ENCODE measurements at places on chromosomes 1 and 21. TPM values are rescaled to one million over a fixed set of nuclear protein-coding genes. Genes with fewer than 3 reads are reported as not detected.

DNA sequence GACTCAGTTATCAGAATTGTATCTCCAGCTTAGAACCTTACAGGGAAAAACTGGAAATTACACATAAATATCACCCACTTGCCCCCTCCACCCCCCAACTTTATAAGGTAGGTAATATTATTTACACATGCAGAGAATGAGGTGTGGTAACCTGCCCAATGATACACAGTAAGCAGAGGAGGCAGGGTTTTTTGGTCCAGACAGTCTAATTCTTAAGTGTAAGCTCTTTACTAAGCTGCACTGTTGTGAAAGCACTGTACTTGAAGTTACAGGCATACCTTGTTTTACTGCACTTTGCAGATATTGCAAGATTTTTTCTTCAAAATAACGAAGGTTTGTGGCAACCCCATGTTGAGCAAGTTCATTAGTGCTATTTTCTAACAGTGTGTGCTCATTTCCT is 24.8 kb upstream of the MYOCOS start:
- DNase-seq, result no peak

- DNase-seq, result no peak
Observed at GRCh38 chr1:38043036-38043747, 3.4 kb downstream of the POU3F1 start.

DNA sequence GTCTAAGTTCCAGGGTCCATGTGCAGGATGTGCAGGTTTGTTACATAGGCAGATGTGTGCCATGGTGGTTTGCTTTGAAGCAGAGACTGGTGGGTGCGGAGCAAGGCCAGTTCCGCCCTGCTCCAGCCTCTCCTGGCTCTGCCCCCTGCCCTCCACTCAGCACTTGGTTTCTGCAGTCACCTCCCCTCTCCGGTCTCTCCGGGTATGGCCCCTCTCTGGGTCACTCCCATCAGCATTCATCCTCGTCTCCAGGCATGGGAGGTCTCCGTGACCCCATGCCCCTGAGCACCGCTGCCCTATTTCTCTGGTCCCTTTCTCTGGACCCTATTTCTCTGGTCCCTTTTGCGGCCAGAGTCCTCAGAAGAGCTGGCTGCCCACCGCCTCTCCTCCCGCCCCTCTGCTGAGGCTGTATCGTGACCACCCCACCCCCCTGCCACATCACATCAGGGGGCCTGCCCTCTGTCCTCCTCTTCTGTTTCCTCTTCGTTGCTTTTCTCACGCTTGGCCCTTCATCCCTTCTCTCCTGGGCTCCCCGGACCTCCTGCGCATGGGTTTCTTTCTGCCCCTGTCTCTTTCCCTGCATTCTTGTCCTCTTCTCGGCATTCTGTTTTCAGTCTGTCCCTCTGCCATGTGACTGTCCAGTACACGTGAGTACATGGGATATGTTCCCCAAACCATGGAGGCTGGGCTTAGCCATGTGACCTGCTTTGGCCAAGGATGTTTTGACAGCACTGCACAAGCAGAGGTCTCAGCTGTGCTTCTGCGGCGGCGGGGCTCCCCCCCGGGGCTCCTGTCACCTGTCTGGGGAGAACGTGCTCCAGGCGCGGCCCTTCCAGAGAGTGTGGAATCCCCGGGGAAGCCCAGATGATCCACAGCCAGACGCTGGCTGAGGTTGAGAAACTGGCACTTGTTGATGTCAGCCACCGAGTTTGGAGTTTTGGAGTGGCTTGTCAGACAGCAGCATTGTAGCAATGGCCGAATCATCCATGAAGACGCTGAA is 54.4 kb upstream of the C1orf174 start:
- DNase-seq, result no peak

GRCh38 chr1:3031401-3032221 is 10.3 kb downstream of the ACTRT2 start:
- no peak for DNase-seq

GRCh38 chr1:51072043-51072439 is 30.0 kb upstream of the C1orf185 start:
- no peak for DNase-seq

DNA sequence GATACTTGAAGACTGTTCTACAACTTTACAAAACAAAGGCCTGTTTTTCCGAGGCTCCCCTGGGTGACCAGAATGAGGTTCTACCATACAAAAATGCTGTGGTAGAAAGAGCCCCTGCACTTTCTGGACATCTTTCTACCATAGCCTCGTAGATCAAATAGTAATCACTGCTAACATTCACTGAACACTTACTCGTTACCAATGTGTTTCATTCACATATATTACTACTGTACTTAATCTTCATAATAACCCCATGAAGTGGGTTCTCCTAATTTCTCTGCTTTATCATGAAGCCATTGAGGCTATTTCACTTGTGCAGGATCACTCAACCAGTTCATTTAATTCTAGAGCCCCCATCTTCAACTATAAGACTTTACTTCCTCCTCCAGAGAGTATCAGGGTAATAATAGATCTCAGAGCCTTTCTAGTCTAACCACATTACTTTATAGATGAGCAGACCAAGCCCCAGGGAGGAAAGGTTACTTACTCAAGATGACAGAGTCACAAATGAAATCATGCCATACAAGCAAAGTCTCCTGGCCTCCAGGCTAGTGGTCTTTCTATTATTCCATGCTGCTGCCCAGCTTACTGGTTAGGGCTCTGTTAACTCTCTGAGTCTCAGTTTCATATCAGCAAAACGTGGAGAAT is 46.7 kb upstream of the OSBPL9 start:
- no peak for DNase-seq

- no peak for DNase-seq
Observed at GRCh38 chr1:70518106-70518505, 107.0 kb downstream of the CTH start.

GRCh38 chr1:242062271-242062670 is 63.4 kb upstream of the MAP1LC3C start:
- DNase-seq, result no peak

GRCh38 chr1:213264531-213264930 is 213.5 kb downstream of the RPS6KC1 start:
- DNase-seq, result no peak

DNA sequence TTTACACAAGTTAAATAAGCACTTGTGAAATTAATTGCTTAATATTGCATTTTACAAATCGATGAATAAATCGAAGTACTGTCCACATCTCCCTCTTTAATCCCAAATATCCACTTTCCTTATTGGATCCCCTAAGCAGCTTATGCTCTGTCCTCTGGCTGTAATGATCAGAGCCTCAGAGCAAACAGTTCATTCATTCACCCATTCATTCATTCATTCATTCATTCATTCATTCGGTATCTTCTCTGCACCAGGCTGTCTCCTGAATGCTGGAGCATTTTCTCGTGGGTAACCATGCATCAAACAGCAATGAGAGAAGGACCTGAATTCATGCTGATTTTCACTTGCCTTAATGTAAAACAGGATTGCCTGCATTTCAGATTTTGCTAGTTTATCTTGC is 69.5 kb upstream of the IGSF21 start:
- no peak for DNase-seq

DNA sequence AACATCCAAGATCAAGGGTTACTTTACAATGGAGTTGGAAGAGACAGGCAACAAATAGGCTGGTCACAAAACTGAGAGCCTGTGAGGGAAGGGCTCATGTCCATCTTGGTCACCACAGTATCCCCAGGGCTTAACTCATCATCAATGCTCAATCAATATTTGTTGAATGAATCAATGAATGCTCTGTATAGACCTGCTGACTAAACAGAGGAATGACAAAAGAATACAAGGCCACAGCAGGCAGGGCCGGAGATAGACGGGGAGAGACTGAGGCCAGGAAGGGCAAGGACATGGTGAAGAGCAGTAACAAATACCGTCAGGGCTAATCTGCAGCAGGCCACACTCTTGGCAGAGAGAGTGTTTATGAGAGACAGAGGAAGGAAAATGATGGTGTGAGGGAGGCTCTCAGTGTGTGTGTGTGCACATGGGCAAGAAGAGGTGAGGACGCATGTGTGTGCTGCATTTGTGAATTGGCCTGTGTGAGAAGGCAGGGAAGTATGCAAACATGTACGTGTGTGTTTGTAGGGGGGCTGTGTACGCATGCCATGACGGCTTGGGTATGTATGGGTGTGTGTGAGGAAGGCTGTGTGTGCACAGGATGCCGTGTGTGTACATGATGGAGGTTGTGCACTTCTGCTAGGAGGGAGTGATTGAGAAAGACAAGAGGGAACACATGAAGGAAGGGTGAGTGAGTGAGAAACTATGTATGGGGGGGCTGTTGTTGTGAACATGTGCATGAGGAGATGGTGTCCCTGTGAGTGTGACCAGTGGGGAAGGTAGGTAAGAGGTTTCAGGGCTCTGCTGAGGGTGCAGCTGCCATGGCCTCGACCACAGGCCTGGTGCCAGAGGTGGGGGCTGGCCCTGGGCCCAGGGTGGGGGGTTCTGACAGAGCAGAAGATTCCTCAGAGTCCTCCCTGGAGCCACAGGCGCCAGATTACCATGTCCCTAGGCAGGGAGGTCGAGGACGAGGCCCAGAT is 15.4 kb downstream of the AHDC1 start:
- no peak for DNase-seq

GRCh38 chr1:81509594-81509993 is 291.1 kb upstream of the ADGRL2 start:
- DNase-seq, result no peak

DNA sequence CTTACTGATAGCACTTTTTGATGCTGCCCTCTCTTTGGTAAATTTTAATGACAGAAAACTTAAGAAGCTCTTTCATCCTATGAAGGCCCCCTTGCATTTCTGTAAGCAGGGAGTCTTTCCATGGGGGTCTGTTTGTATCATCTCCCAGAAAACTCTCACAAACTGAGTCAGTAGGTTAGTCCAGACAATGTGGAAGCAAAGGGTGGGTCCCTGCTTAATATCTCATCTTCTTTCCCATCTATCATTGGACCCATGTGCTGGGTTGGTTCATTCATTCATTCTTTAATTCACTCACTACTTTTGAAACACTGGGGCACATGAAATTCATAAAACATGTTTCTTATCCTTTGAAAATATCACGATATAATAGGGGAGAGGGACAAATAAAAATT is 164.3 kb downstream of the NTMT2 start:
- no peak for DNase-seq

GRCh38 chr1:158818560-158818959 is 12.6 kb upstream of the MNDA start:
- DNase-seq, result no peak

DNA sequence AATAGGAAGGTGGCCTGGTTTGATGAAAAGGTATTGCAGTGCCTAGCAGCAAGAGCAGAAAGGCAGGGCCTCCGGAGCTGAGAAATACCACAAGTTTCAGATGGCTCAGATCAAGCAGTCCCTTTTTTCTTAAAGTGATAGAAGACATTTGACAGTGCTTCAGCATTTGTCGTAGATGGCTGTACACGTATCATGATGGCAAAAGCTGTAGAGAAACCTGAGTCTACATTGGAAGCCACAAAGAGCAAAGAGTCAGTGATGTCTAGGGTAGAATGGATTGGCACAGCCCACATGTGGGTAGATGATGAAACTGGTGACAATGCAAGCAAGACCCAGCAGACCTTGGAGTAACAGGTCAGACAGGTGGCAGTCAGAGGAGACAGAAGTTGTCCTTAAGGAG is 101.3 kb upstream of the ARTN start:
- no peak for DNase-seq

DNA sequence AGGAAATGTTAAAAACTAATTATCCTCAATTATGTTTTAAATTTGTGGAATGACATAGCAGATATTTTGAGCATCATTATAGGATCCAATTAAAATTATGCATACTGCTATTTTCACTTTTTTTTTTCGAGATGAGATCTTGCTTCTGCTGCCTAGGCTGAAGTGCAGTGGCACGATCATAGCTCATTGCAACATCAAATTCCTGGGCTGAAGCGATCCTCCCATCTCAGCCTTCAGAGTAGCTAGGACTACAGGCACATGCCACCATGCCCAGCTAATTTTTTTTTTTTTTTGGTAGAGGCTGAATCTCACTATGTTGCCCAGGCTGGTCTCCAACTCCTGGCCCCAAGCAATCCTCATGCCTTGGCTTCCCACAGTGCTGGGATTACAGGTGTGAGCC is 11.3 kb upstream of the SLC1A7 start:
- DNase-seq, result no peak

DNA sequence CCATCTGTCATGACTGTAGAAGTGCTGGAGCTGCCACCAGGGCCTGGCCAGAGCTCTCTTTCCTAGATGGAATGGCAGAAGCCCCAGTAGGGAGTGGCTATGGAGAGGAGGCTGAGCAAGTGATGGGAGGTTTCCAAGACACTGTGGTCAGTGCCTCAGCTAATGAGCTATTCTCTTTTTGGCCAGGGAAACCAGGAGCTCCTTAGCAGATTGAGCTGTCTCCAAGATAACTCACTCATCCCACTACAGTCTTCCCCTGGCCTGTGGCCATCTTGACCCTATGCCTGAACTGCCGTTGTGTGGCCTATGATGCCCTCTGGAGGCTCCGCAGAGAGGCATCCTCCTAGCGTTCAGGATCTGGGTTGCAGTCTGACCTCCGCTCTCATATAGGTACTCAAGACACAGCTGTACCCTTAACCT is 60.5 kb downstream of the ERI3 start:
- DNase-seq, result no peak

- no peak for DNase-seq
Observed at GRCh38 chr1:15928971-15929965, 46.6 kb downstream of the ZBTB17 start.

- peak; percentile 49 for DNase-seq
Observed at GRCh38 chr1:206583707-206584648, 28.3 kb downstream of the EIF2D start.

GRCh38 chr1:86421601-86422280 is 2.2 kb upstream of the CLCA2 start:
- DNase-seq, result no peak

- peak; percentile 63 for DNase-seq
Observed at GRCh38 chr1:233613252-233614172, at the start of gene KCNK1. Gene KCNK1, plus strand, starts transcription at chr1:233614106. Its CDS starts 66 bp downstream, at chr1:233614172.

GRCh38 chr1:16321176-16321867 is 31.0 kb downstream of the FBXO42 start:
- DNase-seq, result no peak

The MPL gene
- polyA plus RNA-seq, result 0.11 TPM

The ENAH gene
- polyA plus RNA-seq, result 125 TPM

The PDE9A gene
- polyA plus RNA-seq, result 41.7 TPM

The C21orf91 gene
- polyA plus RNA-seq, result 21.3 TPM

The TMEM81 gene
- polyA plus RNA-seq, result 3.9 TPM

The SPRR1B gene
- polyA plus RNA-seq, result not detected

The NLRP3 gene
- 0.67 TPM for polyA plus RNA-seq

The MROH9 gene
- not detected for polyA plus RNA-seq

The IGSF21 gene
- 0.49 TPM for polyA plus RNA-seq

The KRTAP10-2 gene
- not detected for polyA plus RNA-seq
